ENCODE measurements at places on chromosomes 13 and 19.
A peak's percentile ranks its signal among the peaks of the same experiment; 100 is the strongest.

DNA sequence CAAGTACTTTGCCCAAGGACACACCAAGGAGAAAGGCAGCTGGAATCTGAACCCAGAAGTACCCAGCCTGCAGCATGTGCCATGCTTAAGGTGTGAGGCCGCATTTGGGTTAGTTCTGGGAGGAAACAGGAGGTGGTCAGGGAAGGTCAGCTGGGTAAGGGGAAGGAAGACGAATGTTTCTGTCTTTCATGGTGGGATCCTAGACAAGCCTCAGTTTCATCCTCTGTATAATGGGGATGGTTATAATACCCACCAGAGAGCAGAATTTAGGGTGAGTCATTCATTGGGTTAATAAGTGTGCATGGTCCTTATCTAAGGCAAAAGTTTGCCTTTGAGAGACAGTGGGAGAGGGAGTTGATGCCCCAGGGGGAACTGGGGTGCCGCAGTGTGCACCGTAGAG, 3.6 kb downstream of the CCDC61 start:
- DNase-seq: no peak

DNA sequence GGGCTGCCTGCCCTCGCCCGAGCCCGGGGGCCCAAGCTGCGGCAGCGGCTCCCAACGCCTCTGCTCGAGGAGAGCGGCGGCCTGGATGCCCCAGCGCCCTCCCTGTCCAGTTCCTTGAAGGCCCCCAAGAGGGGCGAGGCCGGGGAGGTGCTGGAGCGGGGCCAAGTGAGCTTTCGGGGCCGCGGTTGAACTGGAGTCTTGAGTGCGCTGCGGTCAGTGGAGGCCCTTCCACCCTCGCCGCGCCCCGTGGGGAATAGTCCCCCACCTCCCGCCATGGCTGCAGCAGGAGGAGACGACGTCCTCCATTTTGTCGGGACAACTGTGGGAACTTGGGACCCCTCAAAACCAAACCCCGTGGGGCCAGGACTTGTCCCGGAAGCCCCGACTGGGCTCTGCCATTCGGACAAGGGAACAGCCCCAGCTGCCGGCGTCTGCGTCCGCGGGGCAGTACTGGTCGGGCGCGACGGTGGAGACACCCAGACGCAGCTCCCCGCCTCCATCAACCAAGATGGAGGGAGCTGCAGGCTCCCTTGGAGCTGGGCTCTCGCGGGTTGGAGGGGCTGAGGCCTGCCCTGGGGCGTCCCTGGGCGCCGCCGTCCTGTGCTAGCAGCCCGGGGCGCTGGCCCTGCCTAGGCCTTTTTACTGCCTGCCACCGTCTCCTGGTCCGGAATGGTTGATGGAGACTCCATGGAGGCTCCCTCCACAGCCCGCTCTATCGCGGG, 736 bp upstream of the ZMYM5 start:
- DNase-seq: peak; percentile 23

GRCh38 chr13:44159633-44160279, 213.9 kb upstream of the SERP2 start:
- DNase-seq: no peak

DNA sequence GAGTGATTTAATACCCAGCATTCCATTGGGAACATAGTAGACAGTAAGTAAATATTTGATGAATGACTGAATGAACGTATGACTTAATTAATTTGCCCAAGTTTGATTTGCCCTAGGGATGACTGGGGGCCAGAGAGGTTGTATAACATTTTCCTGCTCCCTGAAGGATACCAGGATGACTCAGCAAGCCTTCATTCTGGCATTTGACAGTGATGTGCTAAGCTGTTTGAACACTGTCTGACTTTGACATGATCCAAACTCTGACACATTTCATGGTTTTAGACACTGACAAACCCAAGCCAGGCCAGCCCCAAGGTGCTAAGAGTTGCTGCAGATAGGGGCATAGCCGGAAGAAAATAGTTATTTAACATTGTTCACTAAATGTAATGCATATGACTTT, 53.4 kb upstream of the KLF12 start:
- DNase-seq: no peak

GRCh38 chr19:10871711-10872545, 575 bp downstream of the CARM1 start:
- DNase-seq: no peak

GRCh38 chr13:40061466-40062450, 406.3 kb downstream of the COG6 start:
- DNase-seq: no peak

DNA sequence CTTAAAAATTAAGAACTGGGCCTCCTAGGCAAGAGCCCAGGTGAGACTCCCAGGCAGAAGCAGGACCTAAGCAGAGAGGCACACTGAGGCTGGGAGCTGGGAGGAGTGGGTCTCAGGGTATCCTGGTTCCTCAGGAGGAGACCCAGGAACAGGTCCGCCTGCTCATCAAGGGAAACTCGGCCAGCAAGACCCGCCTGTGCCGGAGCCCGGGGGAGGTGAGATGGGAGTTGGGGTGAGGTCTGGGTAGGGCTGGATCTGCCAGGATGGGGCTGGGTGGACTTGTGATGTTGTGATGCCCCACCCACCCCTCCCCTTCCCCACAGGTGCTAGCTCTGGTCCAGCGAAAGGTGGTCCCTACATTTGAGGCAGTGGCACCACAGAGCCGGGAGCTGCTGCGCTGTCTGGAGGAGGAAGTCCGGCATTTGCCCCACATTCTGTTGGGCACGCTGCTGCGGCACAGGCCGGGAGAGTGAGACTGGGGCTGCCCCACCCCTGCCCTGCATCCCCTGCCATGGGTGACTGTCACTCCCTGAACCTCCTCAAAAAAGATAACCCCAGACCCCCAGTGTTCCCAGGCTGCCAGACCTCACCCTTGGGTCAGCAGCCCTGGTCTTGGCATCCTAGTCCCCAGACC, 6.9 kb downstream of the HAUS5 start:
- no peak for DNase-seq

DNA sequence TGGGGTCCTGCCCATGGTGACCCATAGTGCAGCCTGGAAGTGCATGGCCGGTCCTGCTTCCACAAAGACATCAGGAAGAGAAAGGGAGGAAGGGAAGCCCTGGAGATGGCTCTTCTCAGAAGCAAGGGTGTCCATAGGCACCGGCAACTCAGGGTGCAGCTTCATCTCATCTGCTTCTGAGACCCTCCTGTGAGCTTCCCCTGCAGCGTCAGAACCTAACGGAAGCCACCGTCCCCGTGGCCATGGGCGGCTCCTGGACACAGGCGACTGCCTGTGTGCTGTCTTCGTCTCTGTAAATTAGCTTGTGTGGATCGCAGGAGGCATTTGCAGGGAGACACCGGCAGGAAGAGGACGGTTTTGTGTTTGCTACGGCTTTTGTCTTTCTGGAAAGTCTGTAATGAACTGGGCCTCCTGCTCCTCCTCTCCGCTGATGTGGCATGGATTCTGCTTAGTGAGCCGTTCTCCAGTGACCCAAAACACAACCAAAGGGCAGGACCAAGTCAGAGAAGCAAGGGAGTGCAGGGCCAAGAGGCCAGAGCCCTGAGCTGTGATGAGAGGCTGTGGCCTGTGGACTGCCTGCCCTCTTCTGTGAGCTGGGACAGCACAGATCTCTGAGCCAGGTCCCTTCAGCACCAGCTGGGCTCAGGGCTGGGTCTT, 2.5 kb downstream of the ATP4B start:
- DNase-seq: no peak

DNA sequence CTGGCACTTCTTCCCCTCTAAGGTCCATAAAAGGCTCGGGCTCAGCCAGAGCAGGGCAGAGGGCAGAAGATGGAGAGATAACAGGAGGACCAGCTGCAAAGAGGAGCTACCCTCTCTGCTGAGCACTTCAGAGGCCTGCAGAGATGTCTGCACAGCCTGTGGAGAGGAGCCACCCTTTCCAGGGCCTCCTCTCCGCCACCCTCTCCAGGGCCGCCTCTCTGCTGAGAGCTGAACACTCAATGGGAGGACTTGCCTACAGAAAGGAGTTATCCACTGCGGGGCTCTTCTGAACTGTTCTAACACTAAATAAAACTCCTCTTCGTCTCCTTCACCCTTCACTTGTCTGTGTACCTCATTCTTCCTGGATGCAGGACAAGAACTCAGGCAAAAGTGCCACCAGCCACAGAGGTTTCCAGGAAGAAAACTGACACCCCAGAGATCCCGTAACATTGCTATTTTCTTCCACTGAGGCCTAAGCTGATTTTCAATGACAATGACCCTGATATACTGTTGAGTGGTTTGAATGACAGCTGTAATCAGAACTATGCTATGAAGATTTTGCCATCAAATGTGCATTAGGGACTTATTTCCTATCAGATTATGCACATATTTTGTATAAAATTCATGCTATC, 16.2 kb upstream of the TSC22D1 start:
- DNase-seq: no peak

GRCh38 chr13:95122063-95122462, 179.2 kb downstream of the ABCC4 start:
- DNase-seq: no peak

DNA sequence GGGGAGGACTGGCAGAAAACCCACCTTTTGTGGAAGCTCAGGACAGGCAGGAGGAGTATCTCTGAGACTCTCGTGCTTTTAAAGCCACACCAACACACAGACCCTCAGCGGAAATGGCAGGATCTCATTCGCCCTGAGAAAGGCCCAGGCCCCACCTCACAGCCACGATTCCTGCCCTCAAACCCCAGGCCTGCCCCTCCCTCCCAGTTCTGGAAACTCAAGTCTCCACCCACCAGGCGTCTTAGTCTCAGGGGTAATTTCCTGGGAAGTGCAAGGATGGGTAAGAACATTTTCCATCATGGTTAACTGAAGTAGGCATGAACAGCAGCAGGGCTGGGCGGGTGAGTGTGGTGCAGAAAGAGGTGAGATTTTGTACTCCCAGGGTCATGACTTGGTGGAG, 8.0 kb upstream of the PDE4C start:
- DNase-seq: no peak

DNA sequence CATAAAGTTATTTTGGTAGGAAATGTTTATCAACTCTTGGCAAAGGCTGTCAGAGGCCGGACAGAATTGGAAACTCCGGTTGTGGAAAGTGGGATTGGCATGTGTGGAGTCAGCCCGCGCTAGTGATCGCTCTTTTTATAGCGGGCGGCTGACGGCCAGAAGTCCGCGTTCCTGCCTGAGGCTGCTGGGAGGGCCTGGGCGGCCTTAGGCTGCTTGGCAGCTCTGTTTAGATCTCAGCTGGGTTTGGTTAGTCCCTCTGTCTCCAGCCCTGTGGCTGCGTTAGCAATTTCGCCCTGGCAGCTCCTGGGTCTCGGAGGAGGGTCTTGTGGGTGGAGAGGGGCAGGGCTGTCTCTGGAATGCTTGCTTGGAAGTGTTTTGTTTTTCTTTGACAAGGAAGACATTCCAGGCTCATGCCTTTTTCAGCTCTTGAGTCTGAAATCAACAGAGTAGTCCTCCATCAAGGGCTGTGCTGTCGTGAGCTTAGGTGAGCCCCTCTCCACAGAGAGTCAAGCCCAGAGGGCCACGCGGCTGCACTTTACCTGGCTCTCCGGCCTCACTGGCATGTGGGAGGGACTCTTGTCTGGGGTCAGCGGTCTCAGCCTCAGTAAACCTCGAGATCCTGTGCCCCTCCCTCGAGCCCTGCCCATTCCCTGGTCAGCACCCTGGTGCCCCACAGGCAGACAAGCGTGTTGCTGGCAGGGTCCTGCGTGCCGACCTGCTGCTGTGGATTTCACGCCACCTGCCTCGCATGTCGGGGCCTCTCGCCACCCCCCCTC, 22.5 kb downstream of the DOT1L start:
- DNase-seq: no peak

GRCh38 chr19:588093-588740, 1.5 kb upstream of the HCN2 start:
- no peak for DNase-seq

All from esophagus squamous epithelium (tissue), 5 donors.